ENCODE measurements at places on chromosomes 12 and 14. TPM values are rescaled to one million over a fixed set of nuclear protein-coding genes. Genes with fewer than 3 reads are reported as not detected.

LGMN gene
- 71.1 TPM for total RNA-seq

FOXG1 gene
- not detected for total RNA-seq

DDX23 gene
- 40.7 TPM for total RNA-seq

TTC7B gene
- total RNA-seq = 60.5 TPM

CINP gene
- total RNA-seq = 30.7 TPM

AEBP2 gene
- total RNA-seq = 54.8 TPM

TPCN1 gene
- total RNA-seq = 50.8 TPM

CDCA3 gene
- total RNA-seq = 0.46 TPM

LRP1-AS gene
- not detected for total RNA-seq

APOLD1 gene
- total RNA-seq = 45.1 TPM

KTN1 gene
- 272 TPM for total RNA-seq

PUS7L gene
- 18.1 TPM for total RNA-seq

TMEM179 gene
- total RNA-seq = 0.38 TPM

EFCAB11 gene
- total RNA-seq = 6.1 TPM

MIP gene
- not detected for total RNA-seq

COL2A1 gene
- total RNA-seq = not detected

SUPT16H gene
- total RNA-seq = 56.5 TPM

ARMH4 gene
- total RNA-seq = 9.2 TPM

DUSP16 gene
- 19.5 TPM for total RNA-seq

SDR9C7 gene
- total RNA-seq = not detected

TMEM253 gene
- total RNA-seq = not detected

FAM186B gene
- total RNA-seq = not detected

LRTM2 gene
- not detected for total RNA-seq

SYCP3 gene
- not detected for total RNA-seq

ZC3H10 gene
- total RNA-seq = 7.9 TPM

HOXC10 gene
- 35.5 TPM for total RNA-seq

TROAP gene
- total RNA-seq = 0.60 TPM

MCRS1 gene
- 38.1 TPM for total RNA-seq

TCHP gene
- total RNA-seq = 13.8 TPM

LYZ gene
- total RNA-seq = 50.3 TPM
